ENCODE measurements at places on chromosomes 6 and 20.

DNA sequence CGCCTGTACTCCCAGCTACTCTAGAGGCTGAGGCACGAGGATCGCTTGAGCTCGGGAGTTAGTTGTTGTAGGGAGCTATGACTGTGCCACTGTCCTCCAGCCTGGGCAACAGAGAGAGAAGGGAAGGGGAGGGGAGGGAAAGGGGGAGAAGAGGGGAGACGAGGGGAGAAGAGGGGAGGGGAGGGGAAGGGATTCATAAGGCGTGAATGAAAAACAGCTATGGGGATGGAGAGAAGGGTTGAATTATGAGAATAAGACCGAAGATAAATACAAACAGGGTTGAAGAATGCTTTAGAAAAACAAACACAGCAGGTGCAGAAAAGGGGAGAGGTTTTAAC is 106.0 kb downstream of the TRIM27 start:
- no peak for DNase-seq

DNA sequence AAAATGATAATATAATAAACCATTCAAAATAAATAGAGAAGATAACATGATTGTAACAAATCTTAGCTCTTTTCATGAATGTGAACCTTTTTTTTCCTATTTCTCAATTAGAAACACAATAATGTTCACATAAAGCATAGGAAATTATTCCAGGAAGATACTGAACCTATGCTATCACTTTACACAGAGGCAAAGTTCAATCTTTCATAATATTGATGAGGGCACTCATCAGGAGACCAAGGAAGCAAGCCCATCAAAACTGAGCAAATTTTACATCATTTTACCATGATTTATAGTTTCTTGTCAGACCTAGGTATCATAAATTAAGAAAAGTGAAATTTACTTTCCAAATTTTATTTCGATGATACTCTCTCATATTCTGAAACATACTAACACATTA is 938.5 kb downstream of the TBC1D32 start:
- no peak for DNase-seq

GRCh38 chr6:143322386-143322785 is 128.1 kb downstream of the ADAT2 start:
- no peak for DNase-seq

DNA sequence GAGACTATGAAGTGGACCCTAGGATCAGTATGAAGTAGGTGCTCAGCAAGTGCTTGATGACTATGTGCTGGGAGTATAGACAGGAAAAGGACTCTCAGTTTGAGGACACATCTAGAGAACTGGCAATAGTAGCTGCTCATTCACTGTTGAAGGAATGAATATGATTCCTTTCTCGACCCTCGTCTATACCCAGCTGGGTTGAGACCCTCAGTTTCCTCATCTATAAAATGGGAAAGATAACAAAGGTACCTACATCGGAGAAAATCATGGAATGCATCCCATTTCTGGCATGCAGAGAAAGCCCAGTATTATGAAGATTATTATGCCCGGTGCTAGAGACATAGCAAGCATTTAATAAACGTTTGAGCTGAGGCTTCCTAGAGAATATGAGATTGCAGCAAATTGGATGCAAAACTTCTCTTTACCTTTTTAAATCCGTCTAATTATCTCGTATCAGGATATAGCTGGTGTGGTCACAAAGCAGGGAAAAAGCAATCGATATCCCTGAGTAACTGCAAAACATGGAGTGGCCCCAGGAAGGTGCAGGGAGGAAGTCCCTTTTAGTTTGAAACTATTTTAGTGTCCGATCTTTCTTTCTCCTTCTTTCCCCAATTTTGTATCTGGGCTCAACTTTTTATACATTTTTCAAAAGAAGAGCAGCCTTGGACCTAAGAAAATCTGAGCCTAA is 2.8 kb upstream of the PCK1 start:
- DNase-seq = no peak

GRCh38 chr6:6169141-6169540 is 151.3 kb downstream of the F13A1 start:
- DNase-seq = no peak

GRCh38 chr6:123306334-123306733 is 310.3 kb downstream of the CLVS2 start:
- no peak for DNase-seq

GRCh38 chr6:165905744-165906143 is 242.7 kb upstream of the PDE10A start:
- no peak for DNase-seq

GRCh38 chr6:120447605-120448004 is 886.7 kb downstream of the TBC1D32 start:
- no peak for DNase-seq

GRCh38 chr6:31971279-31971992 is 502 bp downstream of the DXO start:
- DNase-seq = no peak

DNA sequence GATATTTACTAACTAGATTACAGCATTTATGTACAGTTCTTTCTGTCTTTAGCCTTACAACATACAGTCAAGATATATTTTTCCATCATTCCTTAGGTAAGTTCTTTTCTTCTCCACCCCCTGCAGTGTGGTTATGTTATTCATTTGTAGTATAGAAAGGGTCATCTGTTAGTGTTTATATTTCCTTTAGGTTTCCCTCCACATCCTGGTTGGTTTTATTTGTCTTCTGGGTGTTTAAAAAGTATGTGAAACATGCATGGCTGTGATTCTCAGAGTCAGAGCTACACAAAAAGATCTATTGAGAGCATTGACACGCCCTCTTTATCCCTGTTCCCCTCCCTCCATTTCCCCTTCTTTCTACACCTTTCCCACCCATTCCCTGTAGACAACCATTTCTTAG is 20.1 kb downstream of the DHX35 start:
- no peak for DNase-seq

DNA sequence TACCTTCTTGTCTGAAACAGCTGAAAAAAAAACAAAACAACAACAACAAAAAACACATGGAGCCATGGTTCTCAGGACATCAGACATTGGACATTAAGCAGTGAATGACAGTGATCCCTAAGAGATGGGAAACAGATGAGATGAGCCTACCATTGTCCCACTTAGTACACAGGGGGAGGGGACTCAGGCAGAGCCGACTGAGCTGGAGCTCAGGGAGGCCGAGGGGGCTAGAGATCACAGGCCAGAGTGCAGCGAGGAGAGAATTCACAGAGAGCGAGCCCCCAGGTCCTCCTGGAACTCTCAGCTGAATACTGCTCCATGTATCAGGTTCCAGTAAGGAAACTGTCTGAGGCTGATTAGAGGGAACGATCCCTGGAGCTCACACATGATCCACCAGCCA is 134.6 kb downstream of the GRM4 start:
- no peak for DNase-seq

DNA sequence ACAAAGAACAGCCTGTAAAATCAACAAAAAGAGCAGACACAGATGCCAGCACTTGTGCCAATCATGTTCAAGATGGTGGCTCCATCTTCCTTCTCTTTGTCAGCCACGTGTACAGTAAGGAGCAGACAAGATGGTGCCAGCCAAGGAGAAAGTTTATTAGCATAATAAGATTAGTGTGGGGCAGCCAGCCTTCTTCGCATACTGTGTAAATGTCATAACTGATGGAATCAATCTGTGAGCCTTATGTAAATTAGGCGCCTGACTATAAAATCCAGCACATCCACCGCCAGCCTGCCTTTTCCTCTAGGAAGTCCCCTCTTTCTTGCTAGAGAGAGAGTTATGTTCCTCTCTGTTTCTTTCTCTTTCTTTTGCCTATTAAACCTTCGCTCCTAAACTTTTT is 99.7 kb upstream of the RALGAPA2 start:
- no peak for DNase-seq
